Stimulated activated CD4-positive, alpha-beta T cell treated with anti-CD3 and anti-CD28 coated beads, Interleukin-12 subunit alpha, Interleukin-12 subunit beta, amount 100 ng/mL, for 4 hours (primary cell): ENCODE measurements at places on chromosomes 12 and 14.

DNA sequence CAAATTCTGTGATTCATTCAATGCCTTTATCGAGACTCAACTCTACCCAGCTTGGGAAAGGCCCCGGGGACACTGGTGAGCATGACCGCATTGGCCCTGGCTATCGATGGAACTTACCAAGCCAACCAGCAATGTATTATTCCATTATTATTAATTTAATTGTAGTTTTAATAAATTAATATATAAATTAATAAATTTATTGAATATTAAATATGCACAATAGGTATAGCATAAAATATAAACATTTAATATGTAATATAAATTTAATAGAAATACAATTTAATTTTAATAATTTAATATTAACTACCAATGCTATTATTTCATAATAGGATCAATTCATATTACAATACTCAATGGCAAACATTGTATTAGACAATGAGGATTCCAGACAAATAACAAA is 163.4 kb downstream of the DPF3 start:
- DNase-seq: no peak

DNA sequence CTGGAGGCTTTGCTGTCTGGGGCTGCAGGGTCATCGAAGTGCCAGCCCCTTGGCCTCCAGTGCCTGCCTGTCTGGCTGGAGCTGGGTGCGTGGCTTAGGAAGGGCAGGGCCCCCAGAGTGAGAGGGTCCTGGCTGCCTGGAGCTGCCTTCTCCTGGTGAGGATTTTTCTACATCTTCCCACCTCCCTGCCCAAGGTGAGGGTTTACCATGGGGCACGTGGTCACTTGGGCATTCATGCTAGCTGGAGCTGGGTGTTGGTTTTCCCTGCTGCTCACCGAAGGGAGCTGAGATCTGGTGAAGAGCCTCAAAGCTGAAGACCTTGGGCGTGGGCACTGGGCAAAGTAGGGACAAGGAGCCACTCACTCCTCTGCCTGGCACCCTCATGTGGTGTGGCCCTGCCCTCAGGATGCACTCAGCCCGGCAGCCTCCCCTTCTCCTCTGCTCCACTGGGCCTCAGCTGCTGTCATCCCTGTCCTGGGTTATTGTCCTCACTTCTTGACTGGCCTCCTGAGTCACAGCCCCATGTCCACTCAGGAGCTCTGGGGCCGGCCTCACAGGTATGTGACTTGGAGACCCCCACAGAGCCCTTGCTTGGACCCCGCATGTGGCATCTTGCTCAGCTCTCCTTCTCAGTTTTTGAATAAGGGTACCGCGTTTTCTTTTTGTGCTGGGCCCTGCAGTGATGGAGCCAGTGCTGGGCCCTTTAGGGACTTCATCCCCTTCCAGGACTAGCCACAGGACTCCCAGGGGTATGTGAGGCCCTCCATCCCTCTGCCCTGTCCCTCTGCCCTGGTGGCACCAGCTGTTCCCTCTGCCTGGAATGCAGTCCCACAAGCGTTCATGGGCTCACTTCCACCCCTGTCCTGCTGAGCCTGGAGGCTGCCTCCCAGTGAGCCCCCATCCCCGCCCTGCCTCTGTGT is 1.6 kb downstream of the CEP170B start:
- DNase-seq: no peak

GRCh38 chr14:85587151-85587711 is 57.3 kb downstream of the FLRT2 start:
- DNase-seq: no peak

DNA sequence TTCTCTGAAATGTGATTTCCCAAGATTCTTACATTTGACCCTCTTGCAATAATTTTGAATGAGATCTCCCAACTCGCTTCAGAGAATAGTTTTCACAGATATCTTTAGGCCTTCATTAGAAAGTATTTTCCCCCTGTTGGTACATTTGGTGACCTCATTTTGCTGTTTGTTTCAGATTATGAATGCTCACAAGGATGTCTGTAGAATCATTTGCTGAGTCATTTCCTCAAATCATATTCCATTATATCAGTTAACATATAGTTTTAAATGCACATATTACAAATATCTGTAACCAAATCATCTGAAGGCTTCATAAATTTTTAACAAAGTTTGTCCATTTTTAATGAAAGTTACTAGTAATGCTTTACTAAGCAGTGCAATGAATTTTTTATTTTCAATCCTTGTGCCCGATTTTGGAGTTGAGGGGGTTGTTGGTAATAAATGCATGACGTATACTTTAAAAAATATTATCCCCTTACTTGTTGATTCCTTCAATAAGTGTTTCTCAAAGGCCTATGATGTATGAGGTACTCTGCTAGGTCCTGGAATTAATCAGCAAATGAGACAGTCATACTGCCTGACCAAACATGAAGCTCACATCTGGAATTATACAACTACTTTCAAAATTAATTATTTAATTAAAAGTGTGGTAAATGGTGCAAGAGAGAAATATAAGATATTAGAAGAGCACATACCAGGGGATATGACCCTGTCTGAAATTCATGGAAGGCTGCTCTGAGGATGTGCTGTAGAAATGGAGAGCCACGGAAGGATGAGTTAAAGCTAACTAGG is 126.9 kb upstream of the RAP1B start:
- no peak for DNase-seq

DNA sequence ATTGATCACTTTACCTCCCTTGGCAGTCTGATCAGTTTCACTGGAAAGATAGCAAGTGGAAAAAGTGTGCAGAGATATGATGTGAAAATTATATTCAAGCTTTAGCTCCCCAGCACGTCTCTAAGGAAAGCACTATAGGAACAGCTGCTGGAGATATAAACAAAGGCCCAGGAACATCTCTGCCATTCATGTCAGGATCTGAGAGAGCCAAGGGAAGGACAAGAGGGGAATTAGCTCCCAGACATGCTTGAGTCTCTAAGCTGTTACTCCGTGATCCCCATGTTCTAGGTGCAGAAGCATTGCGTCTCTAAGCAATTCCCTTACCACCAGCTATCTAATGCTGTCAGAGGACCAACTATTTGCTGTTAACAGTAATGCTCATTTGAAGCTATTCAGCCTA is 700.2 kb downstream of the DIO2 start:
- DNase-seq: no peak
